A549 treated with Mapracorat at 1 μM for 4 hours (cell line): ENCODE measurements at places on chromosomes 5 and 9. TPM values are rescaled to one million over a fixed set of nuclear protein-coding genes. Genes with fewer than 3 reads are reported as not detected.

Gene PCDHB12
- 0.06 TPM in 1 of 5 replicates, not detected in the others for total RNA-seq

Gene TAL2
- total RNA-seq: 0.30 to 0.41 TPM in 2 of 5 replicates, not detected in the others

Gene ZNF79
- total RNA-seq: 5.9 to 6.8 TPM (median 6.7 TPM) in 5 replicates

Gene SV2C
- 0.04 TPM in 1 of 5 replicates, not detected in the others for total RNA-seq

Gene GABRP
- total RNA-seq: not detected in 5 replicates

Gene PRUNE2
- total RNA-seq: 0.26 TPM in 1 of 5 replicates, not detected in the others
